Upper lobe of left lung (tissue), 6 donors: ENCODE measurements at places on chromosomes 7 and 10. TPM values are rescaled to one million over a fixed set of nuclear protein-coding genes. Genes with fewer than 3 reads are reported as not detected.

The GPR85 gene
- 1.1 TPM for total RNA-seq

DNA sequence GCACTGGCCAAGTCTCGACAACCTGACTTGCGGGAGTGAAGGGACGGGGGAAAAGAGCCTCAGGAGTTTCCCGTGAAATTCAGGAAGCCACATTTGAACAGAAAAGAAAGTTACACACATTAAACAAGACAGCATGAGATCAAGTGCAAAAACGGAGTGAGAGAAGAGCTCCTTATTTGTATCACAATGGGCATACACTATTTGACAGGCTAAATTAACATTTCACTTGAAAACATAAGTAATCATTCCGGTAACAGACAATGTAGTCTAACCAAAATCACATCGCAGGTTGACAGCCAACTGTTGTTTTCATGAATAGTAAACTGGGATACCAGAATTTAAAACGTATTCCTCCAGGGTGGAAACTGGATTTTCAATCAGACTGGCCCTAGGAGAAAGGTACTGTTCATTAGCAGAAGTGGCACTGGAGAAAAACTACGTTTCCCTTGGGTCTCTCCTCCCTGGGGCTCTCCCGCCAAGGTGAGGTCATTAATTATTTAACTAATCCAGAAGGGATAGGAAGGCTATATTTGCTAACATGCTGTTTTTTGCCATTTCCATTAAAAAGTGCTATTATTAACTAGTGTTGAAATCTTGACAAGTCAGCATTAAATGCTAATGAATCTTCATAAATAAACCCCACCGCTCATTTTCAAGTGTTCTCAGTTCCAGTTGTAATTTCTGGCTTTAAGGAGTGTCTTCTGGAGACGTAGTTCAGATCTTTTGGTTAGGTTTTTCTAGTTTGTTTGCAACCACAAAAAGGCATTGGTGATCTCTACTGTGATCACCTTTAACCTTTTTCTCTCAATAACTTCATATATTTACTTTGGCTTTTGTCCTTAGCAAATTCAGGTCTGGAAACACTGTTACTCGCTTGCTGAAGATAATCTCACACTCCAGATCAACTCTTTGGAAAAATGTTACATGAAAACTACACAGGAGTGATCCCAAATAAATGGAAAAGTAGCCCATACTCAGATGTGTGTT lies 25.1 kb downstream of the RHEB start:
- DNase-seq: no peak
- H3K27me3 ChIP-seq: no peaks in the 10 kb centered on the region
- peak overlapping the region; percentile 11 for H3K27ac ChIP-seq
- peaks cover 43% of the 10 kb centered on the region for H3K4me1 ChIP-seq
- no peaks in the 10 kb centered on the region for H3K36me3 ChIP-seq

- peaks cover 30% of the 10 kb centered on the region for H3K36me3 ChIP-seq
- DNase-seq: no peak
- H3K27me3 ChIP-seq: no peaks in the 10 kb centered on the region
- H3K4me3 ChIP-seq: peak overlapping the region; percentile 9
These were observed 63.2 kb downstream of the MKI67 start for GRCh38 chr10:128062881-128063563.

The ELOVL3 gene
- not detected for total RNA-seq

DNA sequence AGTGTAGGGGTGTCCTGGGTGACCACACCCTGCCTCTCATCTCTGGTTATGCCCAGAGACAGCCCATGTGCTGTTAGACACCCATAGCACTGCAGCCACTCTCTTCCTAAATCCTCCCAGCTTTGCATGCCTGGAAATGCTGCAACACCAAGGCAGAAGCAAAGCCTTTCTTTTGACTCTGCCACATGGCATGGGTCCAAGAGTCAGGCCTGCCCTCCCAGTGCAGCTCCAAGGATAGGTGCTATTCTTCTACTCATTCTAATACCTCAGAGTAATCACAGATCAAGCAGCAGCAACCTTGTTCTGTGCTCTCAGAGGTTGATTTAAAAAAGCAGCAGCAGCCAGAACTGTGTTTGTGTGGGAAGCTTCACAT lies 23.4 kb downstream of the FRMPD2 start:
- H3K27me3 ChIP-seq: no peaks in the 10 kb centered on the region
- H3K27ac ChIP-seq: no peak overlapping the region
- H3K36me3 ChIP-seq: no peaks in the 10 kb centered on the region
- no peak for DNase-seq

The C10orf95 gene
- total RNA-seq: 12.2 TPM

GRCh38 chr7:156113731-156114130 lies 301.5 kb upstream of the SHH start:
- H3K27ac ChIP-seq: no peak overlapping the region
- no peaks in the 10 kb centered on the region for H3K36me3 ChIP-seq
- no peak for DNase-seq
- no peaks in the 10 kb centered on the region for H3K4me1 ChIP-seq

The PHYHIPL gene
- 0.06 TPM for total RNA-seq

DNA sequence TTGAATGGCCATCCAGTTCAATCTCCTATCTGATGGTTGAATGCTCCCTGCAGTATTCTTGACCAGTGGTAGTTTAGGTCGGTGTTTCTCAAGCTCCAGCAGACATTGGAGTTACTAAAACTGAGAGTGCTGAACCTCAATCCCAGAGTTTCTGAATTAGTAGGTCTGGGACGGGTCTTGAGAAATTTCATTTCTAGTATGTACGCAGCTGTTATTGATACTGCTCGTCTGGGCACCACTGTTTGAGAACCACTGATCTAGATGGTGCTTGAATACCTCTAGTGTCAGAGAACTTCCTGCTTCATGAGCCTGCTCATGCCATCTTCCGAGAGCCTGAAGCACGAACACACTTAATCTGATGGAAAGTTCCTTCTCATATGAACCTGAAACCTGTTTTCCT lies 99.4 kb upstream of the CREB5 start:
- no peak overlapping the region for H3K27ac ChIP-seq
- no peak for DNase-seq
- no peaks in the 10 kb centered on the region for H3K27me3 ChIP-seq
- H3K36me3 ChIP-seq: no peaks in the 10 kb centered on the region
- no peak overlapping the region for H3K4me3 ChIP-seq

The SEMA3A gene
- total RNA-seq: 1.0 TPM

- no peaks in the 10 kb centered on the region for H3K4me1 ChIP-seq
- DNase-seq: no peak
- no peak overlapping the region for H3K27ac ChIP-seq
These were observed 26.4 kb upstream of the GPR37 start for GRCh38 chr7:124792002-124792401.

The HPS1 gene
- 103 TPM for total RNA-seq

DNA sequence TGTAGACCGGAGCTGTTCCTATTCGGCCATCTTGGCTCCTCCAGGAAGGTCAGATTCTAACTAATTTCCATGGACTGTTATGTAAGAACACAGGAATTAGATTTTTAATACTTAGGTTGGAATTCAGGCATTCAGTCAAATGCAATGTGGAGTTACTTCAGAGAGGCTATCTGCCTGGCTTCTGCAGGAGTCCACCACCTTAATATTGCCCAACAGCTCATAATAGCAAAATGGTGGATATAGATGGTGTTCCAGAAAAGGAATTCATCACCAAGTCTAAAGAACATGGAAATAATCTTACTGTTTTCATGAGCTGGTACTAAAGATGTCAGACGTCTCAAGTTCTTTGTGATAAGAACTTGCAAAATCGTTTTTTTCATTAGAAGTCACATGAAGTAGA lies 39.5 kb downstream of the CRHR2 start:
- H3K36me3 ChIP-seq: no peaks in the 10 kb centered on the region
- no peak overlapping the region for H3K27ac ChIP-seq
- no peaks in the 10 kb centered on the region for H3K4me1 ChIP-seq
- H3K27me3 ChIP-seq: no peaks in the 10 kb centered on the region

The ARID5B gene
- 26.7 TPM for total RNA-seq

The SKIDA1 gene
- total RNA-seq: under 0.01 TPM

The FOXP2 gene
- total RNA-seq: 20.2 TPM

The PROSER2 gene
- 23.6 TPM for total RNA-seq

The TRIM50 gene
- total RNA-seq: 0.13 TPM

The CCDC146 gene
- 8.1 TPM for total RNA-seq

DNA sequence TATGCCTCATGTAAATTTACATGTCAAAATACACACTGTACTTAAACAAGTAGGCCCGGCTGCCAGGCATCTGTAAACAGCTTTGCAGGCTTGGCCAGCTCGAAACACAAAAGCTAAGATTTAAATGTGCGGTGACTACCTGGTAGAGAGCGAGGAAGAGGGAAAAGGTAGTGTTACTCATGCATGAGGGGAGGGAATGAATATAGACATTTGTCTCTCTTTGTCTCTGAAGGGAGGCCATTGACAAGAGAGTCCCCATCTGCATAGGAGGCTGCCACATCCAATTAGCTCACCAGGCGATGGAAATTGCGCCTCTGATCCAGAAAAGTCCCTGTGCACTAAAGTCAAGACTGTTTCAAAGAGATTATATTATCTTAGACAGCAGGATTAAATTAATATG lies 535.8 kb downstream of the PTPRN2 start:
- no peak overlapping the region for H3K4me3 ChIP-seq
- H3K27ac ChIP-seq: no peak overlapping the region
- H3K4me1 ChIP-seq: no peaks in the 10 kb centered on the region

The CRYGN gene
- total RNA-seq: 0.61 TPM

The ACBD7 gene
- not detected for total RNA-seq

DNA sequence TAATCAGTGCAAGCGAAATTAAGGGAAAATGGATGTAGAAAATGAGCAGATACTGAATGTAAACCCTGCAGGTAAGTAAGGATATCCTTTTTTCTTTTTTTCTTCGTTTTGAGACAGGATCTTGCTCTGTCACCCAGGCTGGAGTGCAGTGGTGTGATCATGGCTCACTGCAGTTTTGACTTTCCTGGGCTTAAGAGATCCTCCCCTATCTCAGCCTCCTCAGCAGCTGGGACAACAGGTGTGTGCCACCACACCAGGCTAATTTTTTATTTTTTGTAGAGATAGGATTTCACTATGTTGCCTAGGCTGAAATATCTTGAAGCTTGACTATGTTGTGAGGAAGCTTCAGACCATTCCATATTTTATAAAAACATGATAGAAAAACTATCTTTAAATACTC lies 4.3 kb downstream of the PDCD4 start:
- no peak overlapping the region for H3K27ac ChIP-seq
- no peaks in the 10 kb centered on the region for H3K36me3 ChIP-seq
- peaks cover 16% of the 10 kb centered on the region for H3K4me1 ChIP-seq
- no peak for DNase-seq

The CHAT gene
- not detected for total RNA-seq

The FZD8 gene
- 11.6 TPM for total RNA-seq

GRCh38 chr10:68192113-68192512 lies 39.8 kb downstream of the ATOH7 start:
- no peaks in the 10 kb centered on the region for H3K27me3 ChIP-seq
- no peak for DNase-seq
- H3K4me1 ChIP-seq: no peaks in the 10 kb centered on the region
- H3K4me3 ChIP-seq: no peak overlapping the region
- H3K27ac ChIP-seq: no peak overlapping the region

The DOCK1 gene
- 39.0 TPM for total RNA-seq

The PPP1R17 gene
- total RNA-seq: not detected

- H3K4me3 ChIP-seq: no peak overlapping the region
- H3K4me1 ChIP-seq: no peaks in the 10 kb centered on the region
- H3K27me3 ChIP-seq: no peaks in the 10 kb centered on the region
- H3K36me3 ChIP-seq: no peaks in the 10 kb centered on the region
These were observed 100.1 kb downstream of the HOXA1 start for GRCh38 chr7:26995666-26996065.

GRCh38 chr7:32140210-32140939 lies 70.2 kb upstream of the PDE1C start:
- no peak overlapping the region for H3K4me3 ChIP-seq
- no peaks in the 10 kb centered on the region for H3K27me3 ChIP-seq
- H3K4me1 ChIP-seq: no peaks in the 10 kb centered on the region
- H3K36me3 ChIP-seq: no peaks in the 10 kb centered on the region
- DNase-seq: no peak
- no peak overlapping the region for H3K27ac ChIP-seq

DNA sequence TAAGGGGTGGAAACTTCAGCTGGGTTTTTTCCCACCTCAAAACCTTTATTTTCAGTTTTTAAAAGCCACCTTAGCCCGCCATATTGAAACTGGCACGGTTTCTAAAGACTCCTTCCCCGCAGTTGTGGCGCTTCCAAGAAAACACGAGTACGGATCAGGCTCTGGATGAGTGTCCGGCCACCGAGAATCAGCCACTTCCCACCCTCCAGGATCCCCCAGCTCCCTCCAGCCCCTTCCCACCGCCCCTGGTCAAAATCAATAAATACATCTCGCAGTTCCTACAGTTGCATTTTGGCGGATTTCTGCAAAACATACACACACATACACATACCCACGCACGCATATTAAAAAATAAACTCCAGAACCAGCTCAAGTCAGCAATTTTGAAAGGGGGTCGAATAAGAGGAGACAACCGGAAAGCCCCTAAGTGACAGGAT lies 1.1 kb downstream of the SFMBT2 start:
- no peaks in the 10 kb centered on the region for H3K36me3 ChIP-seq
- peak overlapping the region; percentile 78 for H3K4me3 ChIP-seq

The PTPRN2 gene
- 5.2 TPM for total RNA-seq

GRCh38 chr10:103855424-103855823 lies at the start of gene SH3PXD2A:
TSS of gene SH3PXD2A (minus strand) at chr10:103855576. CDS start at chr10:103855266, 310 bp downstream.
- DNase-seq: no peak
- no peaks in the 10 kb centered on the region for H3K27me3 ChIP-seq
- peak within 1 kb of the TSS; percentile 68 for H3K4me3 ChIP-seq
- no peaks in the 10 kb centered on the region for H3K36me3 ChIP-seq
- peaks cover 52% of the 10 kb centered on the region for H3K4me1 ChIP-seq
- peak within 1 kb of the TSS; percentile 70 for H3K27ac ChIP-seq

DNA sequence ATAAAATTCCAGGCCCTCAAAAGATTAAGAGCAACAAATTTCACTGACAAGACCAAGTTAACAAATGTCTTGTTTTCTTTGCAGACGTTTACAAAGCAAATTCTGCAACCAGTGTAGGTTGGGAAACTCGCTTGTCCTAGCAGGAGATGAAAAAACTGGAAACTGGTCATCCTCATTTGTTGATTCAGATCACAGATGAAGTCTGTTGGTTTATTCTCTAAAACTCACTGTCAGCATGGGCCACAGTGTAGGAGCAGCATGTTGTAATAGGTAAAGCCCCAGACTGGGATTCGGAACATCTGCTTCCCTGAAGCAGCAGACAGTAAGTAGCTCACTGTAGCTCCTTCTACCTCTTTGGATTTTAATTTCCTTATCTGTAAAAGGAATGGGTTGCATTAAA lies 31.5 kb downstream of the PANK1 start:
- no peak overlapping the region for H3K27ac ChIP-seq
- H3K4me1 ChIP-seq: no peaks in the 10 kb centered on the region
- no peaks in the 10 kb centered on the region for H3K27me3 ChIP-seq
- H3K36me3 ChIP-seq: no peaks in the 10 kb centered on the region
- no peak for DNase-seq

The VSTM2A gene
- not detected for total RNA-seq

The PIP gene
- total RNA-seq: not detected

The WDR11 gene
- 37.5 TPM for total RNA-seq

The SUN3 gene
- total RNA-seq: not detected

- no peak for DNase-seq
- no peak overlapping the region for H3K4me3 ChIP-seq
- H3K27ac ChIP-seq: no peak overlapping the region
- no peaks in the 10 kb centered on the region for H3K36me3 ChIP-seq
- peaks cover 20% of the 10 kb centered on the region for H3K4me1 ChIP-seq
- no peaks in the 10 kb centered on the region for H3K27me3 ChIP-seq
These were observed 32.1 kb upstream of the RHEB start for GRCh38 chr7:151551820-151552219.

GRCh38 chr10:49237985-49238384 lies 49.8 kb upstream of the TMEM273 start:
- no peak overlapping the region for H3K27ac ChIP-seq
- no peaks in the 10 kb centered on the region for H3K27me3 ChIP-seq
- H3K4me1 ChIP-seq: no peaks in the 10 kb centered on the region
